Activated naive CD4-positive, alpha-beta T cell (primary cell): ENCODE measurements at places on chromosomes 5 and 9.

DNA sequence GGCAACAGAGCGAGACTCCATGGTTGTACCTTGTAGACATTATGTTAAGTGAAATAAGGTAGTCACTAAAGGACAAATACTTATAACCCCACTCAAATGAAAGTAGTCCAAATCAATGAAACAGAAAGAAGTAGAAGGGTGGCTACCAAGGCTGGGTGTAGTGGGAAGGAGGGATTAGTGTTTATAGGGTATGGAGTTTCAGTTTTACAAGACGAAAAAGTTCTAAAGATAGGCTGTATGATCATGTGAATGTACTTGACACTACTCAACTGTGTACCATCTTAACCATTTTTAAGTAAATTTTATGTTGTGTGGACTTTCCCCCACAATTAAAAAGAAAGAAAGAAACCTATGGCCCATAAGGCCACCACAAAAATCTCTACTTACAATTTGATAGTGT, 32.2 kb downstream of the ALDH7A1 start:
- DNase-seq, result no peak

- DNase-seq, result no peak
Measured at GRCh38 chr5:153399595-153399994, 90.9 kb upstream of the GRIA1 start.

DNA sequence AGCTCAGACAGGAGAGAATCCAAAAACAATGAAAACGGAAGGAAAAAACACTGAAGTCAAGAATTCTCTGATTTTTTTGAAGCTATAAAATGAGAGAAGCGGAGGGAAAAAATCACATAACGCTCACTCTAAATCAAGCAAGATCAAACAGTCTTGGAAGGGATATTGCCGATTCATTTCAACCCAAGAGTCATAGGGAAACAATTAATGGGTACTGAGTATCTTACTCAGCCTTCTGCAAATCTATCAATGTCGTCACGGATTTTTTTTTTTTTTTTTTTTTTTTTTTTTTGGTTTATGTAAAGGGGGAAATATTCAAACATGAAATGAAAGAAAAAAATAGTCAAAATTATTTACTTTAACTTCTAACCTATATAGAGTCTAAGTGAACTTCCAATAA, 9.5 kb downstream of the MEF2C start:
- DNase-seq, result no peak

DNA sequence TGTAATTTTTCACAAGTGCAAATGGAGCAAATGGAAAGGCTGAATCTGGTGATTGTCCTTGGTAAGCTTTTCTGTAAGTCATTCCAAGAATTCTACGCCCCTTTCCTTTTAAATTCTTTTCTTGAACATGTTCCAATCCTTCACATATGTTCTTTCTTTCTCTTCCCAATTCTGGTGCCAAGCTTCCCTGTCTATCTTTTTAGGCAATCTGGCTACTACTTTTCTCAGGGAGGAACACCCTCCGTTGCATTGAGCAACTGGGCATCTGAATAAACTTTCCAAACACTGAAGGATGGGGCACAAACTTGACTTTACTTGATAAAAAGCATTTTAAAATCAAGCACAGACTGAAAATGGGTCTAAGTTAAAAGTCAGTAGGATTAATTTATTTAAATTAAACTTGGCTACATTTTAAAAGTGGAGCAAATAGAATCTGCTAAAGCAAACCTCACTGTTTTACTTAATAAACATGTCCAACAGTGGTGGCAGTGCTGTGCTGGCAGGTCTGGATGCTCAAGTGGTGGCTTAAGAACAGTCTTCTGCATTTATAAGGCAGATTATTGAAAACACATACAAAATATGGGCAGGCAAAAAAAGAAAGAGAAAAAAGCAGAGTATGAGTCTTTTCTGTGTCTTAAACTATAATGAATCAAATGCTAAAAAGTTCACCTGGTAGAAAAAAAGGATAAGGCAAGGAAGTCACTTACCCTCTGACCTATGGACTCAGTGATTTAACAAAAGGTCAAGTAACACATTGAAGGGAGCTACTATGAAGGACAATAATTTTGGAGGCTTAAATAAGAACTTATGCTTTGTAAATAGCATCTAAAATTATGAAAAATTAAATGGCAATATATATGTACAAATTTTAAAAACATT, 5.4 kb downstream of the ELL2 start:
- no peak for DNase-seq

GRCh38 chr5:113166261-113166660, 189.7 kb downstream of the DCP2 start:
- no peak for DNase-seq

DNA sequence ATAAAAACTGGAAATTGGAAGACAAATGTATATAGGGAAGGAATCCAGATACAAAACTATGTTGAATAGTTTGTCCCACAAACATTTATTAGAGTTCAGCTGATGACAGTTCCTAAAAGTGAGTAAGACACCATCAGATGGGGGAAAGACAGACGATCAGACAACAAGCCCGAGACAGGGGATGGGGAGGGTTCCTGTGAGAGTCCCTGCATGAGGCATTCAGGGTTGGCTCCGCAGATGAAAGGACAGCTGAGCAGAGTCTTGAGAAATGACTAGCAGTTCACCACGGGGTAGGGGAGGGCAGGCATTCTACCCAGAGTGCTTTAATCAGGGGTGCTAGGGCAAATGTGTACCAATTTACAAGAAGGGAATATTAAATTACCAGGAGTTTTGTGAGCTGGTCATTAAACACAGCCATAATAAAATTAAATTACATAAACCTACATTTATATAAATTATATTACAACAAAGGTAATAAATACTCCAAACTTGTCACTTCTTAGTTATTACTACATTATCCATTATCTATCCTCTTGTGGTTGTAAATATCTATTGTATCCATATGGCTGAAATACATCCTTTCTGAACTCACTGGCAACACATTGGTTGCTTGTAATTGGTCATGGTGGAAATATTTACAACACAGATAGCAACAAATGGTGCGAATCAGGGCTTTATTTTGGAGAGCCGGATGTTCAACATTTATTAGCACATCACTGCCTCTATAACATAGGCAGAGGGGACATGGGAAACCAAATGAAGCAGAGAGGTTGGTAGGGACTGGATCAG, 27.8 kb downstream of the TNFSF15 start:
- no peak for DNase-seq

- DNase-seq, result no peak
Measured at GRCh38 chr5:178107756-178108310, 5.5 kb upstream of the N4BP3 start.

- DNase-seq, result no peak
Measured at GRCh38 chr5:93610581-93611272, 27.7 kb downstream of the NR2F1 start.

GRCh38 chr9:127049044-127049443, 73.4 kb downstream of the ANGPTL2 start:
- DNase-seq, result no peak

- DNase-seq, result no peak
Measured at GRCh38 chr9:36093384-36093783, 43.1 kb upstream of the GLIPR2 start.

DNA sequence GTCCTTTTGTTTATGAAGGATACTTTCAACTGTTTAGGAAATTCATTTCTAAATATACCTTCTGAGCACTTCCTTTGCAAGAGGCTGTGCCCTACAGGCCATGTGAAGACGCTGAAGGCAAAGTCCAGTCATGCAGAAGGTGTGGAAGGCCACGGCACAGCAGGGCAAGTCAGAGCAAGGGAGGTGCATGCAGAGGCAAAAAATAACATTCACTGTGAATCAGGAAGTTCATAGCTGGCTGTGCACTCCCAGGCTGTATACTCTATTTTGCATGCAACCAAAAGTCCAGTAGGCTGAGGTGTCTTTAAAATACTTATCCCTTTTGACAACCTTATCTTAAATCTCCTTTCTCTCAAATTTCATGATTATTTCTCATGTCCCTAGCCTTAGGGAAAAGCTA, 50.3 kb downstream of the GNAQ start:
- no peak for DNase-seq

DNA sequence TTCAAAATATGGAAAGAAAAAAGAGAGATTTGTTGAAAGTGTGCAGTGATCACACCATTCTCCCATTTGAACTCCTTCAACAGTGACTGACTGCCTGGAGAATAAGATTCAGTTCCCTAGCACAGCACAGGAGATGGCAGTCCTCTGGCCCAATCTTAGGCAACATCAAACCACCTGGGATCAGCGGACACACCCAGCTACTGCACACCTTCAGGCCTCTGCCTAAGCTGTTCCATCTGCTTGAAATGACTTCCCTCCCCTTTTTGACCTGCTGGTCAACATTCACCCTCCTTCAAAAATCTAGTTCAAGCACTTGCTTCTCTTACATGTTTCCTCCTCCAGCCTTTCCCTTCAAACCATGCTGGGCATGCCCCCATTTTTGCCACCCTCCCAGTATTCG, 4.5 kb downstream of the MAPK9 start:
- DNase-seq, result no peak

- DNase-seq, result no peak
Measured at GRCh38 chr9:104494808-104495207, 9.3 kb upstream of the OR13F1 start.

GRCh38 chr9:5920860-5921328, 30.2 kb downstream of the MLANA start:
- no peak for DNase-seq

- DNase-seq, result no peak
Measured at GRCh38 chr9:97363661-97364299, 48.1 kb upstream of the TDRD7 start.

GRCh38 chr9:127686461-127687393, 20.1 kb upstream of the CFAP157 start:
- no peak for DNase-seq

DNA sequence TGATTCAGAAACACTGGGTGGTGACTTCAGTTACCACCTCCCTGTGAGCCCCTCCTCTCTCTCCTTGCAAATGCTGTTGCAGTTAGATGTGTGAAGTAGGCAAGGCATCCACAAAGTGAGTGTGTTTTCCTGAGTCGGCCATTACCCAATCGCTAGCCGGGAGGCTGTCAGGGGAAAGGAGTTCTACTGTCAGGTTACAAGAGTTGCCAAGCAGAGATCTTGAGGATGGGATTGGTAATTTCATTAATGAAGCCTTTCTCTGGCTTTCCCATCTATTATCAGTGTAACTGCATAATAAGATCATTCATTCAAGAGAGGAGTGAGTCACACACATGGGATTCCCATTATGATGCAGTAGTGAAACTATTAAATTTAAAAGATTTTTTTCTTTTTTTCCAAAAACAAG, 106.9 kb downstream of the GLDC start:
- DNase-seq, result no peak

DNA sequence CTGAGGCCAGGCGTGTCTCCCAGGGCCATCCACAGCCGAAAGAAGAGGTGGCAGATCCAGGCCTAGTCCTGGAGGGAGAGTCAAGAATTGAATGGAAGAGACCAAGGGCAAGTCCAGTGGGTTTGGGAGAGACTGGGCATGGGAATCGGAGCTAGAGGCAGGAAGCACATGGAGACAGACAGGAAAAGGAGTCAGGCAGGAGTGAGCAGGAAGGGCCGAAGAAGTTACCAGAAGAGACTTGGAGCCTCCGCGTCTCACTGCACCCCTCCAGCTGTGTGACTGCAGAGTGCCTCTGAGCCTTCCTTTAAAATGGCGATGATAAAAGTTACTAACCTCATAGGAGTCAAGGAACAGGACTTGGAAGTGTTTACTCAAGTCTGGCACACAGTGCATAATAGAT, 64.4 kb upstream of the ANGPTL2 start:
- no peak for DNase-seq

- no peak for DNase-seq
Measured at GRCh38 chr9:72564479-72565281, 43.3 kb downstream of the TMC1 start.

- no peak for DNase-seq
Measured at GRCh38 chr9:123031963-123032362, 1.5 kb upstream of the GPR21 start.
